ENCODE measurements at places on chromosomes 2 and 18.

- no peak overlapping the region for H3K4me3 ChIP-seq
- ATAC-seq, result no peak
- no peaks in the 10 kb centered on the region for H3K4me1 ChIP-seq
- H3K27me3 ChIP-seq, result peaks cover 44% of the 10 kb centered on the region
Measured at GRCh38 chr2:71706836-71707235, 253.5 kb downstream of the DYSF start.

DNA sequence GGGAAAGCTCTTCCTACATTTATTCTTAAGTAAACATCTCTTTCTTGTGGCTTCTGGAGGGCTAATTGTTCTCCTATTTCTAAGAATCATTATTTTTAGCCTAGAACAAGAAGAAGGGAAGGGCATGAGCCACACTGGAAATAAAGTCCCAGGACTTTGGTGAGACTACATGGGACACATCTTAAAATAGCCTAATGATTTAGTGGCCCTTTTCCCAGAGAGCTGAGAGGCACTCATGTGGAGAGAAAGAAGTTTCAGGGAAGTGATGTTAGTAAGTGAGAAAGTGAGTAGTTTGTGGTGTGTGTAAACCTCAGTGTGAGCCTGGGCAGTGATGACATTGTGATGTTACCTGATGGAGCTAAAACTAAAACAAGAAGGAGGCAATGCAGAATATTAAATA is 14.6 kb downstream of the ITGA4 start:
- no peak for ATAC-seq
- H3K27me3 ChIP-seq, result no peaks in the 10 kb centered on the region
- H3K36me3 ChIP-seq, result peaks cover 66% of the 10 kb centered on the region
- H3K27ac ChIP-seq, result peak overlapping the region; percentile 79
- H3K4me1 ChIP-seq, result peaks cover 65% of the 10 kb centered on the region

GRCh38 chr2:198807131-198807530 is 650.6 kb downstream of the SATB2 start:
- H3K27me3 ChIP-seq, result no peaks in the 10 kb centered on the region
- H3K4me3 ChIP-seq, result no peak overlapping the region
- no peak overlapping the region for H3K27ac ChIP-seq
- ATAC-seq, result no peak
- no peaks in the 10 kb centered on the region for H3K36me3 ChIP-seq

- H3K4me1 ChIP-seq, result no peaks in the 10 kb centered on the region
- peak; percentile 40 for ATAC-seq
- H3K27me3 ChIP-seq, result peaks cover 24% of the 10 kb centered on the region
Measured at GRCh38 chr18:46439037-46439436, 218.0 kb downstream of the LOXHD1 start.

- peak; percentile 87 for ATAC-seq
- H3K36me3 ChIP-seq, result no peaks in the 10 kb centered on the region
- peaks cover 35% of the 10 kb centered on the region for H3K4me1 ChIP-seq
Measured at GRCh38 chr2:37570773-37571586, 100.5 kb downstream of the CDC42EP3 start.

DNA sequence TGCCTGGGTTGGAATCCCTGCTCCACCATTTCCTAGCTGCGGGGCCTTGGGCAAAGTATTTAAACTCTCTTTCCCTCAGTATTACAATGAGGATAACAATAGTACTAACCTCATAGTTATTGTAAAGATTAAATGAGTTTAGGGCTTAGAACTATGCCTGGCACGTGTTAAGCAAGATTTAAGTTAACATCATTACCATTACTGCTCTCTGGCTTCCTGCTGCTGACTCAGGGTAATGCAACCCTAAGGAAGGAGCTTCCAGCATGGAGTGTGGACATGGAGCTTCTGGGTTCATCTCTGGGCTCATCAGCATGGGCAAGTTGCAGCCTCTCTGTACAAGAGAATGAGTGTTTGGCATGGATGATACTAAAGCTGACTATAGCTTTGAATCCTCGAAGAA is 374.2 kb upstream of the MAP2 start:
- ATAC-seq, result no peak
- H3K36me3 ChIP-seq, result no peaks in the 10 kb centered on the region
- H3K27me3 ChIP-seq, result no peaks in the 10 kb centered on the region
- no peaks in the 10 kb centered on the region for H3K4me1 ChIP-seq

DNA sequence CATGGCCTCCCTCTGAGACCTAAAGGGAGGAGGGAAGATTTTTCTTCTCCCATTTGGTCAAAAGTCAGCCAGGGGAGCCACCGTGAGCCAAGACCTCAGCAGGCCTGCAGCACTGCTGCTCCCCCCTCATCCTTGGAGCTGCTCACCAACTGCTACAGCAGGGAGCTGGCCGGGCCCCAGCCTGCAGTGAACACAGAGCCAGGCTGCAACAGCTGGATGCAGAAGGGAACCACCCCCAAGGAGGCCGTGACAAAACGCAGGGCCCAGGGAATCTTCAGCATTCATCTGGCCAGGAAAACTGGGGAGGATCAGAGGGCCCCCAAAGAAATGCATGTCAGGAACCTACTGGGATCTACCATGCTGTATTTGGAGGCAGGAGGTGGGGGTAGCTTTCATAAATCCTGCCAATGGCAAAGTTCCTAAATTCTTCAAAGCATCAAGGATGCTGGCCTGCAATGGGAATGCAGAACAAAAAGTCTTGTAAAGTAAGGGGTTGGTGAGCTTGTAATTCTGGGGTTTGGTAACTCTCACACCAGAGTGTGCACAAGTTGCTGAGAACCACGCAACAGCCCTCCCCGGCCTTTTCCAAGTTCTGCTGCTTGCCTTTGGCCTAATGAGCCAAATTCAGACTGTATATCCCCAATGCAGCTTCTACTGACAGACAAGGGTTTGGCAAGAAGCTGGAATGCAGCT is 61.0 kb downstream of the CACNB4 start:
- no peak overlapping the region for H3K27ac ChIP-seq
- H3K27me3 ChIP-seq, result no peaks in the 10 kb centered on the region
- H3K4me1 ChIP-seq, result no peaks in the 10 kb centered on the region
- H3K4me3 ChIP-seq, result no peak overlapping the region
- ATAC-seq, result no peak
- no peaks in the 10 kb centered on the region for H3K36me3 ChIP-seq

GRCh38 chr2:137607722-137608318 is 356.5 kb upstream of the HNMT start:
- H3K4me1 ChIP-seq, result no peaks in the 10 kb centered on the region
- no peaks in the 10 kb centered on the region for H3K36me3 ChIP-seq
- H3K4me3 ChIP-seq, result no peak overlapping the region
- no peak overlapping the region for H3K27ac ChIP-seq
- ATAC-seq, result no peak

GRCh38 chr18:31148600-31148999 is 14.1 kb downstream of the DSC1 start:
- H3K27me3 ChIP-seq, result no peaks in the 10 kb centered on the region
- no peak overlapping the region for H3K4me3 ChIP-seq
- H3K4me1 ChIP-seq, result no peaks in the 10 kb centered on the region
- no peaks in the 10 kb centered on the region for H3K36me3 ChIP-seq
- ATAC-seq, result no peak

GRCh38 chr18:56593906-56594305 is 44.5 kb downstream of the TXNL1 start:
- no peaks in the 10 kb centered on the region for H3K4me1 ChIP-seq
- peaks cover 6% of the 10 kb centered on the region for H3K36me3 ChIP-seq
- no peak for ATAC-seq
- H3K4me3 ChIP-seq, result no peak overlapping the region

GRCh38 chr2:132448771-132449170 is 32.2 kb downstream of the GPR39 start:
- H3K4me3 ChIP-seq, result no peak overlapping the region
- H3K27ac ChIP-seq, result no peak overlapping the region
- ATAC-seq, result peak; percentile 47
- no peaks in the 10 kb centered on the region for H3K36me3 ChIP-seq
- H3K4me1 ChIP-seq, result no peaks in the 10 kb centered on the region

DNA sequence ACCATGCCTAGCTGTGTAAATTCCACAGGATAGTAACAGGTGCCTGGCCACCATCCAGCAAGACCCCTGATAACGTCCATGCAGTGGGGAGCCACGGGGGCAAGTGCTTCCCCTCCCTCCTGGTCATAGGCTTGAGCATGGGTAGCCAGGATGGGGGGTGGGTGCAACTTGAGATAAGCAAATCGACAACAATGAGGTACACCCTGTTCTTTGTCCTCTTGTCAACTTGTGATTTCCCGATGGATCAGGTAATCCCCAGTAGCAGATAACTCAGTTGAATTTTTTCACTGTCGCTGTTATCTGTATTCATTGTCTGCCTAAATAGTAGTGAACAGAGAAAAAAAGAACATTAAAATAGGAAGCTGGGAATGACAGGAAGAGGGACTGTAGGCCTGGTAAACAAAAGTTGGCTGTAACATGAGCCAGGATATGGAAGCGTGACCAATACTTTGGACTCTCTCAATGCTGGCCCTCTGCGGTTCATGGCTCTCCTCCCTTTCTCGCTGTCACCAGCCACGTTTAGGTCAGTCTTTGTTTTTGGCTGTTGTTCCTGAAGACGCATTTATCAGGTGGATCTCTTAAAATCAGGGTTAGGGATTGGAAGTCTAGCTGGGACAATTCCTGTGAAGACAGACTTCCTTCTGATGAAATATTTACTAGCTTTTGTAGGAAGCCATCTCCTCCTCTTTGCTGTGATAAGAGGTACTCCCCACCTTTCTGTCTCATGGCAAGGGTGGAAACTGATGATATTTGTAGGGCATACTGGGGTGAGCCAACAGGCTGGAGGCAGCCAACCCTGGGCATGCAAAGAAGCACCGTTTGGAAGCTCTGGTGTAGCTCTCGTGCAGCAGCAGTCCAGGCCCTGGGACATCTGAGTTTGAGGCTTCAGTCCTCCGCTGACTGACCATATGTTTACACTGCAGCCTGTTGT is 42.4 kb downstream of the TCF7L1 start:
- no peak overlapping the region for H3K27ac ChIP-seq
- no peak for ATAC-seq
- H3K4me3 ChIP-seq, result no peak overlapping the region
- H3K36me3 ChIP-seq, result no peaks in the 10 kb centered on the region

GRCh38 chr2:8134985-8135682 is 546.7 kb upstream of the ID2 start:
- H3K27ac ChIP-seq, result no peak overlapping the region
- no peak overlapping the region for H3K4me3 ChIP-seq
- peaks cover 39% of the 10 kb centered on the region for H3K27me3 ChIP-seq

GRCh38 chr2:145728511-145728910 is 1208.6 kb upstream of the ZEB2 start:
- H3K4me3 ChIP-seq, result no peak overlapping the region
- H3K27me3 ChIP-seq, result no peaks in the 10 kb centered on the region
- no peaks in the 10 kb centered on the region for H3K4me1 ChIP-seq

DNA sequence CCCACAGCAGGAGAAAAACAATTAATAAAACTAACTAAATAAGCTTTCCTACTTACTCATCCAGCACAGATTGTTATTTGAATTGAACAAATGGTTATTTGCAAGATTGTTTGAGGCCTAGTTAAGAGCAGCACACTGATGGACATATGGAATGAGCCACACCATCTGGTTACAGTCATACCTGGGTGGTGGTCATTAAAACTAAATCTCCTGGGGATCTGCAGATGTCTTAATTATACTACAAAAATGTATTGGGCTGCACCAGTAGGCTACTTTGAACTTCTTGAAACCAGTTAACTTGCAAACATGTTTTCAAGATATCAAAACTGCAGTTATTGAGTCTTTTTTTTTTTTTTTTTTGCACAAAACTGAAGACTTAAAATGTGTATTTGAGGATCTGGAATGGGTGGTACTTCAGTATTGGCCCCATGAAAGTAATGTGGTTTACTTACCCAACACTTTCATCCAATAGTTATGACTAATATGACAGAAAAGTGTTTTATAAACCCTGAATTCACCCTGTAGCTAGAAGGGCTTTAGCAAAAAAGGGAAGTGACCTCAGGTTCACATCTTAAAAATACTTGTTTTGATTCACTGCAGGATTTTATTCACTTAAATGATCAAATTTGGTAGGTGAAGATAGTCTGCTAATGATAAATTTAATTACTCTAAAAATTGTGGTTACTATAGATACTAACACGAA is 10.8 kb downstream of the AGFG1 start:
- H3K4me1 ChIP-seq, result peaks cover 68% of the 10 kb centered on the region
- H3K27ac ChIP-seq, result peak overlapping the region; percentile 77
- peak overlapping the region; percentile 28 for H3K4me3 ChIP-seq
- ATAC-seq, result peak; percentile 91

DNA sequence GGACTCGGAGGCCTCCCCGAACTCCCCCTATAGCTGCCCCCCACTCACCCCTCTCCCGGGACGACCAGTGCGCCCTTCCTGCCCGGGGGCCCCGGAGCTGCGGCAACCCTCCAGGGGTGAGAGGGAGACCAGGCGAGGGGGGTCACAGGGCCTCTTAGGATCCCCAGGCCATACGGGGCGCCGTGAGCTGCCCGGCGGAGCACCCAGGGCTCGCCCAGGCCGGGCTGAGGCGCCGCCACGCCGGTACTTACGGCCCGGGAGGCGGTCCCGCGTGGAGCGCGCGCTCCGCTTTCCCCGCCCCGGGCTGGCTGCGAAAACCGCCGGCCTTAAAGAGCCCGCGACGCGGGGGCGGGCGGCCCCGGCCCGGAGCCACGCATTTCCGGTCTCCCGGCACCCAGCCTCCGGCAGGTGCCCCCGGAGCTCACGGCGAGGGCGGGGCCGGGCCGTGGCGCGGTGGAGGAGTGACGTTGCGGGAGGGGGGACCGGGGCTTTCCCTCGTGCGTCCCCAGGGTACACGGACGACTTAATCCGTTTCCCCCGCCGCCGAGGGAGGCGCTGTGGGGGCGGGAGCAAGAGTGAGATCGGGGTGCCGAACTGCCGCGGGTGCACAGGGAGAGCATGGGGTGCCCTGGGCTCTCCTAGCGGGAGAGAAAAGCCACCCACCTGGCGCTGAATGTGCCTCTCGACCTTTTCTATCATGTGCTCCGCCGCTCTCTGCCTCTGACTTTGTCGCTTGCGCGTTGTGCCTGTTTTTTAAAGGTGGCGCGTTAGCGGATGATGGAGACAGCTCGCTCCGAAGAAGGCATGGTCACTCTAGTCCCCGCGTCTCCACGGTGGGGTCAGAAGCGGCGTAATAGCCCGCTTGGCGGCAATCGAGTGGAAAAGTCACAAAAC is at the start of gene METTL21A:
METTL21A (minus strand) TSS at position 381 of the 894 bp plus-strand sequence. CDS start 1,019 bp downstream, outside the sequence.
- ATAC-seq, result peak; percentile 91
- H3K36me3 ChIP-seq, result peaks cover 16% of the 10 kb centered on the region
- peak within 1 kb of the TSS; percentile 89 for H3K4me3 ChIP-seq
- peaks cover 61% of the 10 kb centered on the region for H3K4me1 ChIP-seq
- H3K27ac ChIP-seq, result peak within 1 kb of the TSS; percentile 97

All from stimulated activated memory B cell treated with anti-CD40 and anti-IgM and Interleukin-4, amounts not matched to agents 10 μg/mL and 1 μg/mL and 100 μg/mL, for 72 hours (primary cell).